ENCODE measurements at places on chromosomes 11 and 22.

DNA sequence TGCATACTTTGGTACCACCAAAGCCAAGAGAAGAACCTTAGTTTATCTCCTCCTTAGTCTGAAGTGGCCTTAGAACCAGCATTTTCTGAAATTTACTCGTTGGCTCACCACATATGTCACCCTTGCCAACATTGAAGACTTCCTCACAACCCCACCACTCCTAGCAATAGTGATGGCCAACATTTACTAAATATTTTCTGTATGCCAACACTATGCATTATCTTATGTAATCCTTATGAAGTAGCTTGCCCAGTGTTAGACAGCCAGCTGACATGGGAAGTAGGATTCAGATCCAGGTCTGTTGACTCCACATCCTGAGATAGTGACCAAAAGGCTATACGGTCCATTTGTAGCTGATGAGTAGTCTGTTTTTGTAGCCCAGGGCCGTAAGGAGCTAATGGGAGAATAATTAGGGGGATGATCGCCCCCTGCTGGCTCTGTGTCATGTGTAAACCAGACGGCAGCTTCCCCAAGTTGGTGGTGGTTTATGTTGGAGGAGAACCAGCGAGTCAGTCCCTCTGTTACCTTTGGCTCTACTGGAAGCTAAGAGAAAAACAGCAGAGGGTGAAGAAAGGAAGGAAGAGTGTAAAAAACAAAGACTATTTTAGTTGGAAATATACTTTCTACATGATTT is 120.5 kb upstream of the RASSF10 start:
- DNase-seq, result peak; percentile 35

DNA sequence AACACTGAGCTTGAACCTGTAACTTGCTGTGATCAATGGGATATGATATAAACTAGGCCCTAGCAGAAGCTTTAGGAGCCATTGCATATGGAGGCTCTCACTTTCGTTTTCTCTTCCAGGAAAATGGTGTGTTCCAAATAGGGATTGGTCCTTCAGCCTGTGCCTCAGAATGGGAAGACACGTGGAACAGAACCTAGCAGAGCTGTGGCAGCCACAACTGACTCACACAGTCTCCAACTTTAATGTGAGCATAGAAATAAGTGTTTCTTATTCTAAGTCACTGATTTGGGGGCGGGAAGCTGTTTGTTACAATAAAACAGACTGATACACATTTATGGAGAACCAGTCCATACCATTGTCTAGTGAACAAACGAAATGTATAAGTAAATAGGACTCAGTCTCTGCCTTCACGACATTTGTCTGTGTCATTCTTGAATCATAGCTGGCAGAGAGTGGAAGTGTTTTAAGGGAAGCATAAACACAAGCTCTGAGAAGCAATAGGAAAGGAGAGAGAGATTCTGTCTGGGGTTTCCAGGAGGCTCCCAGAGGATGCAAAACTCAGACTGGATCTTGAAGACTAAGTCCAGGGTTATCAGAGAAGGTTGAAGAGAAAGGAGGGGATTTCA is 97.3 kb downstream of the GALNT18 start:
- DNase-seq, result no peak

GRCh38 chr22:19880786-19881569 is 26.3 kb upstream of the GNB1L start:
- peak; percentile 88 for DNase-seq

DNA sequence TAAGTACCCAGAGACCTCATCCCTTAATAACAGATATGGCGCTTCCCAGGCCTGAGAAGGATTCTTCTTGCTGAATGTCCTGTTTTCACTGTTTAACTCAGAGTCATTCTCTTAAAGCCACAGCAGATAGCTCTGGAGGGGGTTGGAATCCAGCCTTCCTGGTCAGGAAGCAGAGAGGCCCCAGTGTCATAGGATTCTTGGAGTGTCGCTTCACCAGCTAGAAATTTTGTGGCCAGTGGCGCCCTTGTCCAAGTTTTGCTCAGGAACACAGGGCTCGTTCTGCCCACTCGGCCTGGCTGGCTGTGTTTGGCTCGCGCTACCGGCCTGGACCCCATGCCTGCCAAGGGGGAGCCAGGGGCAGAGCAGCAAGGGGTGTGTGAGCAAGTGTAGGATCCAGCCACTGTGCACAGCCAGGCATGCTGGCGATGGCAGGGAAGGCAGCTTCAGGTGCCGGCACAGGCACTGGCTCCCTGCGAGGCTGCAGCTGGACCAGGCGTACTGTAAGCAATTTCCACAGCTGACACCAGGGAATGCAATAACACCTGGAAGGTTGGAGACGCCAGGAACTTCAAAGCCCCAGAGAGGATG is 214.8 kb upstream of the SESN3 start:
- DNase-seq, result no peak

DNA sequence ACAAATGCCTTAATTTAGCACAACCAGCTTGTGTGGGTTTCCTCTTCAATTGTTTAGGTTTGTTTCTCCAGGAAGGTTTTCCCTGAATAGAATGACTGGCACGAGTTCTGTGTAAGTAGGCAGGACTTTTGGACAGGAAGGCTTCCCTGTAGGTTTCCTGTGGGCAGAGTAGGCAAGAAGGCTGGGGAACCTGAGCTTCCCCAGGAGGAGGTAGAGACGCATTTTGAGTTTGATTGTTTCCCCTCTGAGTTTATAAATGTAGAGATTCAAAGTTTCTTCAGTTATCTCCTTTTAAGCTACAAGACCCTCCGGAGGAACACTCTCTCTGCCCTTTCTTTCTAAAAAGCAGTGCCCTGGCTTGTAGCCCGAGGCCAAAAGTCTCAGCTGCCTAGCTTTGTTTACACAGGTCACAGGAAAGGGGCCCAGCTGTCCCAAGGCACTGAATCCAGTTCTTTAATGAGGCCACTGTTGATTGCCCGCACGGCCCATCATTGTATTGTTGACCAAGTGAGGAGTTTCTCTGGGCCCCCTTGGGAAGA is 66.6 kb upstream of the RDX start:
- no peak for DNase-seq

DNA sequence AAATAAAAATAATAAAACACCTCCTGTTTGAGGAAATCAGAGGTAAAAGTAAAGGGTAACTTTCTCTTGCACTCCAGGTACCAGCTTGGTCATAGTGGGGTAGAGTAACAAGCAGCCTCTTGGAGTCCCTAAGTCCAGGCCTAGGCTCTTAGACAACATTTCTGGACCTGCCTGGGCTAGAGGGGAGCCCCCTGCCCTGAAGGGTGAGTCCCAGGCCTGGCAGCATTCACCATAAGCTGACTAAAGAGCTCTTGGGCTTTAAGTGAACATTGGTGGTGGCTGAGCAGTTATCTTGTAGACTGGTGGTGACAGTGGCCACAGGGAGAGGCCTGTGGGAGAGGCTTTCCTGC is 18.6 kb upstream of the OR56A3 start:
- no peak for DNase-seq

DNA sequence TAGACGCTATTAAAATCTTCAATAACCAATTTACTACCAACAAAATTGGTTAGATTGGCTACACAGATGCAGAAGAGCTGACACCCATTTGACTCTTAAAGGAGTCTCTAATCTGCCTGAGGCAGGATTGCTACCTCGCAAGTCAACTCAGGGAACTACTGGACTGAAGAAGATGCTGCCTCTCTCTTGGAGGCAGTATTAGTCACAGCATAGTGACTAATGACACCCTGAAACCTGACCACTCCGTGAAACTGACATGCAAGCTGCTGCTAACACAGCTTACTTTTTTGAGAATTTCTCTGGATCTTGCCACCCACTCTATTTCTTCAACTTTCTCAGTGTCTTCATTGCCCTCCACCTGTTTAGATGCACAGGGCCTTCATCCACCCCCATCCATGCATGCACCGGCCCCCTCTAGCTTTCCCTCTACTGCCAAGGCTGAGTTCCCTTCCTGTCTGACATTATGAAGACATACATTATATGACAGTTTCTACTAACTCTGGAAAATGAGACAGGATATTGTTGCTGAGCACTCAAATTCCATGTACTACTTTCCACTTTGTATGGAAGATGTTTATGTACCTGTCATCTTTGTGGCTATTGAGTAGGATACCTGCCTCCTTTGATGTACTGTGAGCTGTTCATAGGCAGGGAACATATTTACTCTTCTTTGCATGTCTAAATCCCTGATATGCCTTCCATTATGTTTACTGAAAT is 183.2 kb downstream of the MSANTD4 start:
- no peak for DNase-seq

DNA sequence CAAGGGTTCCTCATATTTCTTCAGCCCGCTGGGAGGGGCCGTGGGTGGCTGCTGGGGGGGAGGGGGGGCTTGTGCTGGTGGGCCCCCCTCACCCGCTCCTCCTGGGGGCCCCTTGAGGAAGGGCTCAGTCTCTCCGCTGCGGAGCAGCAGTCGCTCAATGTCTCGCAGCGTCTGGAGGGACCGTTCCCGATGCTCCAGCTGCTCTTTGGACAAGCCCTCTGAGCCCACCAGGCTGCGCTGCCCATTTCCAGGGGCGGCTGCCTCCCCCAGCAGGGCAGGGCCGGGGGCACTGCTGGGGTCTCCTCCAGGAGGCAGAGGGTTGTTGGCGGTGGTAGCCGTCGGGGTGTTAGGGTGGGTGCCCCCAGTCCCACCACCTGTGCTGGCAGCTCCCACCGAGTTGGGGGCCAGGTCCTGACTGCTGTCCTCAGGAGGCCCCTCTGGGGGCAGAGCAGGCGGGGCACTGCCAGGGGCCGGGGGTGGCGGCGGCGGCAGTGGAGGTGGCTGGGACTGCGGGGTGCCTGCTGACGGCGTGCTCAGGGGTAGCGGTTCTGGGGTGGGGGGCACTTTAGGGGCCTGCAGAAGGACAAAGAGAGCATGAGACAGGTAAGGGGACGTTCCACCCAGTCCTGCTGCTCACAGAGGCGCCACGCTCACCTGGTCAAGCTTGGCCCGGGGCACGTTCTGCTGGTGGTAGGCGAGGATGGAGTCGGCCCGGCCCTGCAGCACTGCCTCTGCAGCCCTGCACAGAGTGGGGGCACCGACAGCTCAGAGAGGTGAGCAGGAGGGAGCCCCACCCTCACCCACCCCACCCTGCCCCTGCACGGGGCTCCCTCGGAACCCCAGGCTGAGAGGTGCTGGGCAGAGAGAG is 18.9 kb downstream of the CXCR5 start:
- no peak for DNase-seq
